ENCODE measurements at places on chromosomes 4 and X.

GRCh38 chr4:53196882-53197771 is 168.7 kb downstream of the SCFD2 start:
- peak; percentile 38 for DNase-seq

DNA sequence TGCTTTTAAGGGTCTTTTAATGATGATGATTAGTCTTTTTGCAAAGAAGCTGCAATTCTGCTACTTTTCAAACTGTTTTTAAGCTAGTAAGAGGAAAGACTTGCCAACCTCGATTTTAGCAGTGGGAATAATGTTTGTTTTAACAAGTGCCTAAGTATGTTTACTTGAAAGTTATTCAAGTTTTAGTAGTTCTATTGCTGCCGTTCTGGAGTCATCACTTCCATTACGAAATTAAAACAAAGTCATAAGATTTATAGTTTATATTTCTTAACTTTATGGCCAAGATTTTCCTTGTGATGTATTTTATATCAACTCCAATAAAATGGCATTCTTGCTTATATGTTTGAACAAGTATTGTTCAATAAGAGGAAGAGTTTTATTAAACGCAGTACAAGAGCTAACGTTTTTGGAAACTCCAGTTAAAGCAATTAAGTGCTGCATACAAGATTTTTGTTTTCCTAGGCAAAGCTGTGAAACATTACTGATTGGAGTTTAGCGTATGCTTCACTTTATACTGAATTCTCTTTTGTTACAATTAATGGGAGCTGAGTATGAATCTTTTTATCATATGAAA is 211.3 kb downstream of the TENM3 start:
- DNase-seq, result no peak

DNA sequence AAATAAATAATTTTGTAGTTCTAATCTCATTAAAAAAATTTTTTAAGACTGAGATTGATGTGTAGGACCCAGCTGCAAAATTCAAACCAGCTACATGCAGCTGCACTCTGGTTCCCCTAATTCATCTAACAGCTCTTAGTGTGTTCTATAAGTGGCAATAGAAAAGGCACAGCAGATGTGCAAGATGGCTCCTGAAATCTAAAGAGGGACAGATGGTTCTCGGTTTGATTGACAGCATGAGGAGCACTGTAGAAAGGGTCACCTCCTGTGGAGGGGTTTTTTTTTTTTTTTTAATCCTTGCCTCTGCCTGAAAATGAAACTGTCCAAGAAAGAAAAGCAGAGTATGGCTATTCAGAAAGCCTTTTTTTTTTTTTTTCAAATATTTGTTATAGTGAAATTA is 16.9 kb upstream of the OCIAD1 start:
- no peak for DNase-seq

GRCh38 chrX:122739770-122740169 is 444.3 kb upstream of the GRIA3 start:
- no peak for DNase-seq

GRCh38 chr4:125266901-125267604 is 47.7 kb upstream of the FAT4 start:
- no peak for DNase-seq

DNA sequence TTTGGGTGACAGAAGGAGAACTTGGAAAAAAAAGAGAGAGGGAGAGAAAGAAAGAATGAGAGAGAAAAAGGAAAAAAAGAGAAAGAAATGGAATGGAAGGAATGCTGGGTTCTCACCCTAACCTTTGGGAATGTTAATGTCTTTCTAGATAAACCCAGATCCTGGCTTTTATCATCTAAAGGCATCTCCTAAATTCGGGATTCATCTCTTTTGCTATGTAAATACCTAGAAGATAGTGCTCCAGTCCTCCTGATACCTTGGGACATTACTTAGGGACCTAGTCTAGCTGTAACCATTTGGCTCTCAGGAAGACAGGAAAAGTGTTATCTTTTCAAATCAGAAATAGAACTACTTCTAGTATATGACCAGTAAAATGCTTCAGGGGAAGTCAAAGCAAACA is 15.8 kb upstream of the SPCS3 start:
- no peak for DNase-seq

- no peak for DNase-seq
These were observed 34.1 kb downstream of the P2RY8 start for GRCh38 chrX:1502853-1503252.

- DNase-seq, result no peak
These were observed 58.1 kb downstream of the LINC00632 start for GRCh38 chrX:140767646-140768045.

DNA sequence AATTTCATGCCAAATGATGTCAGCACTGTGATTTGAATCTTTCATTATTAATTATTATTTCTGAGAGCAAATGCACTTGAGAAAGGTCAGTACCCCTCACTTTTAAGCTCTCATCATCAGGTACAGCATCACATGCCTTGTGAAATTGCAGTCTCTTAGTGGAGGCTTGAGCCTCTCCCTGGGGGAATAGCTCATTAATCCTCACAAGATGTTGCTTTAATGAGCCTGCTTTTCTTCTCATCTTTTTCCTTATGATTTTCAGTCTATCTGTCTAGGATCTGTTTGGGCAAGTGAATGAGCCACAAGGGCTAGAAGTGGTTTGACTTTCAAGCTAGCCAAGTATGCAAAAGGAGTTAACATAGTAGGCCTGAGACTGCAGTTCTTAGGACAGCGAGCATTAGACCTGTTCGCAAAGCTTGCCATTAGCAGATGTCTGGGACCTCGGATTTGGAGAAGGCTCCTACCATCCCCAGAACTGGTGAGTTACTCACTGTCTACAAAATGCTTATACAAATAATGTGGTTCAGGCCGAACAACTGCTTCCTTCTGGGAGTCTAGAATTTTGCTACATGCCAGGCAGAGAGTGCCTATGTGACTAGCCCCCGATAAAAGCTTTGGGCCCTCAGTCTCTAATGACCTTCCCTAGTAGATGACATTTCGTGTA is 174.5 kb downstream of the IL15 start:
- DNase-seq, result no peak

GRCh38 chrX:109623997-109624396 is 975 bp downstream of the KCNE5 start:
- DNase-seq, result no peak

DNA sequence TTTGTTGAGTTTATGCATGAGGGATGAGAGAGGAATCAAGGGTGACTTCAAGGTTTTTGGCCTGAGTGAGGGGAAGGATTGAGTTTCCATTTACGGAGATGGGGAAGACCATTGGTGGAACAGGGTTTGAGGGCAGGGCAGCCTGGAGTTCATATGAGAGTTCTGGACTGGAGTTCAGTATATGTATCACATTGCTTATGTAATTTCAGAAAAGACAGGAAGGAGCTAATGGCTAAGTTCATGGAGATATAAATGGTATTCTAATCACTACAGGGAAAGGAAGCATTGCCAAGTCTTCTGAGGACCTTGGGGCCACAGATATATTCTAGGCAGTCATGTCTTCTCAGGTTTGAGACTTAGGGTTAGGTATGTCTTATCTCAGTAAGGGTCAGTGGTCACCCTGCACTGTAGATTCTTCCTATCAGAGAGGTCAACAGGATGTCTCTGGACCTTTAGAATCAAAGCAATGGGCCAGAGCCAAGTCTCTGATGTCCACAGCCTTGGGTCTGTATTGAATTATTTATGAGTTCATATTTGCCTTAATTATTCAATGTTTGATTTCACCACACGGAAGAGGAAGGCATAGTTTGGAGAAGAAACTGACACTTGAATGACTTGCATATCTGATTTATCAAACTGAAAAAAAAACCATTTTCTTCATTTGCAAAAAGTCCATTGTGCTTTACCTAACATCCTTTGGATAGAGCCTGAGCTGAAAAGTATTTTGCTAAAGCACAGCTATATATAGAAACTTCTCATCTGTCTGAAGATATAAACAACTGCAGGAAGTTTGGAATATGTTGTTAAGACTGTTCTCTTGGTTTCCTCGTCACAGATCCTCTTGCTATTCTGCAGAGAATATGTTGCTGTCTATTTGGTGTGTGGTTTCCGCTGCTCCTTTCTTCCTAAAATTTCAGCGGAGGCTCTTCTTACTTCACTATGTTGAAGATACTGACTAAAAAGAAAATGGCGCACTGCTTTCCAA is 139.5 kb downstream of the PDGFRA start:
- no peak for DNase-seq

DNA sequence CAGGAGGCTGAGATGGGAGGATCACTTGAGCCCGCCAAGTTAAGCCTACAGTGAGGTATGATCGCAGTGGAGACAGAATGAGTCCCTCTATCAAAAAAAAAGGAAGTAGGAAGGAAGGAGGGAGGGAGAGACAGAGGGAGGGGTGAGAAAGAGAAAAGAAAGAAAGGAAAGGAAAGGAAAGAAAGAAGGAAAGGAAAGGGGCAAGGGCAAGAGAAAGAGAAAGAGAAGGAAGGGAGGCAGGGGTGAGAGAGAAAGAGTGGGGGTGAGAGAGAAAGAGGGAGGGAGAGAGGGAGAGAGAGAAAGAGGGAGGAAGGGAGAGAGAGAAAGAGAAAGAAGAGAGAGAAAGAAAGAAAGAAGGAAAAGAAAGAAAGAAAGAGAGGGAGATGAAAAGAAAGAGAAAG is 13.2 kb downstream of the ELF2 start:
- no peak for DNase-seq

GRCh38 chrX:7711167-7711566 is 131.8 kb upstream of the VCX start:
- no peak for DNase-seq

GRCh38 chr4:176595257-176595656 is 197.5 kb downstream of the VEGFC start:
- no peak for DNase-seq

DNA sequence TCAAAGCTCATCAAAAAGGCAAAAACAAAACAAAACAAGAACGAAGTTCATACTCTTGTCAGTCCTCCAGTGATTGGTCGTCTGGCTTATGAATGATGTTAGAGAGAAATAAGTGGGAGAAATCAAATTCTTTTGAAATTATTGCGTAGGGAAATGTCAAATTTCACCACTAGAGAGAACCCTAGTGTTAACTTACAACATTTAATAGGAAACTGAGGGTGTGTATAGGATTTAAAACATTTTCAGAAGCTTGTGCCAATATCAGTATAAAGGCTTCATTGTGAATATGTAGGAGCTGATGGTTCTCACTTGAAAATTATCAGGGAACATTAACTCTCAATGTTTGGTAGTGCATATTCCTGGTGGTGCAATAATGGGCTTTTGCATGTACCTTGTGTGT is 17.4 kb downstream of the ADH6 start:
- DNase-seq, result no peak

- DNase-seq, result no peak
These were observed 642.2 kb downstream of the IQCM start for GRCh38 chr4:149173241-149174013.

- peak; percentile 22 for DNase-seq
These were observed 722 bp downstream of the SLC10A7 start for GRCh38 chr4:146520896-146521540.

DNA sequence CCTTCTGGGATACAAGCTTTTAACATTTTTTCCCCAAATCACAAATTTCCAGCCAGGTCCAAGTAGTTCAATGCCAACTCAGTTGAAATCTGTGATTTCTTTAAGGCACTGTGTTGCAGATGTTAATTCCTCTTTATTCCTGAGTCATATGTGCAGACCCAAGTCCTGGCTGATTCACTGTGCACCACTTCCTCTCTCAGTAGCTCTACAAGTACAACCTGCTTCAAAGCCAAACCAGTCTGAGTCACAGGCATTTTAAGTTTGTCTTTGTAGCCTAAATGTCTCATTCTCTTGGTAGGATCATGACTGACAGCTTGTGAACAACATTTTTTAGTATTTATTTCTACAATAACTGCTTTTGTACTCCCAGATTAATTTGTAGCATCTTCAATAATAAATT is 165.6 kb upstream of the S100G start:
- DNase-seq, result peak; percentile 15

All from central memory CD4-positive, alpha-beta T cell (primary cell).